ENCODE measurements at places on chromosomes 2 and 18.

DNA sequence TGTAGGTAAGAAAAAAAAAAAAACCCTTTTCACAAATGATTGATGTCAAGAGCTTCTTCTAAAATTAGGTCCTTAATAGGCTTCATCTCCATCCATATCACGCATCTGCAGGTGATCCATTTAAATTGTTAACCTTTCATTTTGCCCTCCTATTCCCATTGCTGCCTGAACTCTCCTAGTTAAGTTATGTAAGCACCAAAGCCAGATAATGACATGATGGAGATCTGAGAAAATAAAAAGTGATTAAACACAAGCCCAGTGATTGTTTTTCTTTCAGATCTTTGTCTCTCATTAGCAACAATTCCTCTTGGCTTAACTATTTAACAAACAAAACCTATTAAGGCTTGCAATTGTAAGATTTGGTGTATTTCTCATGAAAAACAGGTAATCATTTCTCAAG is 20.0 kb downstream of the LANCL1 start:
- no peak for DNase-seq

DNA sequence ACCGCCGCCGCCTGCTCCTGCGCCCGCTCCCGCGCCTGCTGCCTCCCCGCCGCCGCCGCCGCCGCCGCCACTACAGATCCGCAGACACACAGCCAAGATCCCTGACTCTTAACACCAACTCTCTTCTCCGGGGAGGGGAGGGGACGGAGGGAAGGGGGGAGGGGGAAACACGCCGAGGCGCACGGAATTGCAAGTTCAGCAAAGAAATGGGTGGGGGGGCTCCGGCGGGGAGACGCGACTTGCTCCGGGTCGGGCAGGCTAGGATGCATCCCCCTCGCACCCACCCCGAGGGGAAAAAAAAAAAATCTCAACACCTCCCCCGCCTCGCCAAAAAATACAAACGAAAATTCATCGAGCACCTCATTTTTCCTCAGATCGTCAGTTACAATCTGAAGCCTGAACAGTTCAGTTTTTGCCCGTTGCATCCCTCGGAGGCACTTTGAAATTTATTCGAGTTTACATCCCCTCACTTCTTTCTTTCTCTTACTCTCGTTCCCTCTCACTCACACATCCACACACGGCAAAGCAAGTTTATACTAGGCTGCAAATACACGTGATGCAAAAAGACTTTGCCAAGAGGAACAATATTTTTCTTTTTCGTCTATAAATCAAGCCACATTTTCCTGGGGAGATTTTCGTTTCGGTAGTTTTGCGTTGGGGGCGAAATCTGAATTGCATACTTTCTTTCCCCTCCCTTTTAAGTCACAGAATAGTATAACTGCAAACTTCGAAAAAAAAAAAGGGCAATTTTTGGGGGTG is at the start of gene TCF4:
Gene TCF4, minus strand, starts transcription at position 82 of the 759 bp plus-strand sequence. CDS start 1,076 bp downstream, outside the sequence.
- peak; percentile 11 for DNase-seq

GRCh38 chr2:227819398-227819697 is 5.7 kb downstream of the CCL20 start:
- no peak for DNase-seq

GRCh38 chr2:211408483-211408891 is 852.1 kb downstream of the CPS1 start:
- peak; percentile 81 for DNase-seq

DNA sequence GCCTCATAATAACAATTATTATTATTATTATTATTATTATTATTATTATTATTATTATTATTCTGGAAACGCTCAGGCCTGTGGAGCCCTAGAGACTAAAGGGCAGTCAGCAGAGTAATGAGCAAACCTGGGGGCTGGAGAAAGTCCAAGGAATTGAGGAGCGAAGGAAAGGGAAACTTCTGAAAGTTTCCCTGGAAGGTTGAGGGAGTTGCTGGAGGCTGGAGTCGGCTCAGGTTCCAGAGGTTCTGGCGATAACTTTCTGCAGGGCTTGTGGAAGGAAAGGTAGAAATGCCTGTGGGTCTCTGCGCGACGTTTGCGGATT is 9.2 kb downstream of the POU3F3 start:
- DNase-seq: no peak

DNA sequence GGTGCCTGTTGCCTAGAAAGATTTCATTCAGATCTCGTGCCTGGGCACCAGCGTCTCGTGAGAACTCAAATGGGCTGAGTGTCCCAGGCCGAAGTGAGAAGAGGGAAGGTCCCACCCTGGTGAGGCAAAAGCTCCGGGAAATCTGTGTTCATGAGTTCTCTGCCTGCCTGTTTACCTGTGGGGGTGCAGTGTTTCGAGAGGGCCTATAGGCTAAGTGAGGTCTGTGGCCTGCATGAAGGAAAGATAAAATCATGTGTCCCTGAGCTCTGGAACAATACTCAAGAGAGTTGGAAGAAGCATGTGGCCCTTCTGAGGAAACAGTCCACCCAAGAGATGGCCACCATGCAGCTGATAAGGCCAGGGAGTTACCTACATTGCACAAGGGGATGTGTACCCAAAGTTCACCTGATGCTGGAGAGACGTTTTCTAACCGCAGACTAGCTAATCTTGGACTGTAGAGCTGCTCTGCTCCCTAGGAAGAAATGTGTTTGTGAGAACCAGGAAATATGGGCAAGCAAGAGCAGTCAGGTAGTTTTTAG is 63.5 kb upstream of the ST3GAL5 start:
- no peak for DNase-seq

GRCh38 chr18:41646915-41647620 is 308.0 kb upstream of the PIK3C3 start:
- no peak for DNase-seq

DNA sequence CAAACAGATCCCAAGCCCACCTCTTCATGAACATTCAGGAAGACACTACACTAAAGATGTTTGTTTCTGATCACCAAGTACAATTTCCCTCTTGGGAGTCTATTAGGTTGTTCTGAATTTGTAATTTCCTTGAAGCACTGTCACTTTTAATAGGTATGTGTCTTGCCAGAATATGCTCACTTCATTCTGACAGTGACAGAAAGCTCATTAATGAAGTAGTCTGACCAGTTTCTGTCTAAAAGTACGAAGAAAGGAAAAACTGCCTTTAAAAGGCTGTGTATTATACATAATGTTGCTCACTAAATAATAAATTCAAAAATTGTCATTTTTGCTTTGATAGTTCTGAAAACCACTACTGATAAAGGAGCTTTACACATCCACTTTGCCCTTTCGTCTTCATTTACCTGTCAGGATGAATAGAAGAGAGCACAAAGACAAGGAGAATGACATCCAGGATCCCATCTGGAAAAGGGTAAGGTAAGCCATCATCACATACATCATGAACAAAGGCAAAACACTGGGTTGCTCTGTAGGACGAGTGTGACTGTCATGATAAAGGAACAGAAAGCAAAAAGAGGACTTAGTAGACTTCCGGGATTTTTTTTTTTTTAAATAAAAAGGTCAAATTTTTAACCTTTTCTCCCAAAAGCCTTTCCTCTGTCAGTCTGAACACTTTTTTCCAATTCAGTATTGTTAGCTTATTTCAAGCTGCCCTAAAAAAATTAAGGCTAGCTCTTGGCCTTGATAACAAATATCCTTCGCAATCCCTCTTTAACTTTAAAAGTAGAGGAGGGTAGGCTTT is 103.4 kb downstream of the METTL8 start:
- no peak for DNase-seq

DNA sequence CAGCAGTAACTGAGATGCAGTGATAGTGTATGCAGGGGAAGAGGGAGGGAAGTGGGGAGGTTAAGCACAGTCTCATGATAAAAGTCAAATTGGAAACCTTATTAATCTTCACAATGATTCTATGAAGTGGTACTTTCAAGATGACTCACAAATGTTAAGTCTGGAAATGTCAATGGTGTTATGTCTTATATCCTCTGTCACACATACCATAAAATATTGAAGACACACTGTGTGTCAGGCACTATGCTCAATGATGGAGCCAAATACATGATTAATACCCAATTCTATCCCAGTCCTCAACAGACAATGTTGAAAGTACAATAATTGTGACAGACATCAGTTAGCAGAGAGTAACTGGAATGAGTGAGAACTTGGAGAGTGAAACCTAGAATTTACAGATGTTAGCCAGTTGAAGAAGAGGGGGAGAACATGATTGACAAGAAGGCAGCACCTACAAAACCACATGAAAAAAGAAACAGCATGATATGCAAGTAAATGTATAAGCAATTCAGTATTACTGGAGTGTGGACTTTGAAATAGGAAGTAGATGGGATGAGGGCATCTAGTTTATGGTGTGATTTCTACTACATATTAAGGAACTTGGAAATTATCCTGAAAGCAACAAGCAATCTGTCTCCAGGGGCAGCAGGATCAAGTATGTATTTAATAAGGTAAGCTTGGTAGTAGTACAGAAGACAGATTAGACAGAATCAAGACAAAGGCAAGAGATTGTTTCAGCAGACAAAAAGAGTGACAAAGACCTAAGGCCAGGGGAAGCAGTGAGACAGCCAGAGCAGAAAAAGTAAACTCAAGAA is 107.6 kb downstream of the STRN start:
- DNase-seq: no peak

DNA sequence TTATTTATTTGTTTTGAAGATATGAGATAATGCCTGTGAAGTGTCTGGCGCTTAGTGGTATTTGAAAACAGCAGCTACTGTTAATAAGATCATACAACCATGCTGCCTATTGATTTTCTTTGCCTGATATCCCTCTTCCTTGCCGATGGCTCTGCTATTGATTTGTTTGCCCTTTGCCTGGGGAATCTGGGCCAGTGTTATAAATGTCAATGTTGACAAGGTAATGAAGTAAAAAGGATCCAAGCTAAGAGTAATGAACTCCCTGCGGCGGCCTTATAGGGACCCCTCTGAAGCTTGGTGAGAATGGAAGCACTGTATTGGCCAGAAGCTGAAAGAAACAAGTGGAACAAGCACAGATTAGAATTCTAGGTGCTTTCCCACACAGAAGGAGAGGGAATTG is 854.6 kb downstream of the CNTNAP5 start:
- DNase-seq: no peak

GRCh38 chr2:171128461-171128860 is 32.2 kb downstream of the TLK1 start:
- no peak for DNase-seq

- peak; percentile 98 for DNase-seq
Measured at GRCh38 chr2:43075054-43075593, 151.3 kb downstream of the ZFP36L2 start.

GRCh38 chr18:10771053-10771709 is 245.4 kb downstream of the NAPG start:
- DNase-seq: peak; percentile 32

DNA sequence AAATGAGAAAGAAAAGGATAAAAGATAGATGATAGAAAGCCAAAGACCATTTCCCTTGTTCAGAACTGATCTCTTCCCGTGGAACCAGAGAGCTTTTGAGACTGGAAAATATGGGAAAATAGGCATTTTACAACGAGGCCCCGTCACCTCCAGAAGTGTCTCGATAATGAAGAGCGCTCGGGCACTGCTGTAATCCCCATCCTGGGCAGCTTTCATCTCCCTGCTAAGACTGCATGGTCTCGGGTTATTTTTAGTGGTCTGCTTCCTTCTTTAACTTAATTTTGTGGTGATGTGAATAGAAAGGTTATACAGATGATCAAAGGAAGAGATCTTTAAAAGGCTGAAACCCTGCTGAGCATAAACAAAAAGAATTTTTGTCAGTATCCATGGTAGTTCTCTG is 176.6 kb downstream of the METTL4 start:
- DNase-seq: no peak

GRCh38 chr18:78683191-78684010 is 296.2 kb upstream of the SALL3 start:
- no peak for DNase-seq

GRCh38 chr2:69946351-69947324 is 14.8 kb downstream of the ASPRV1 start:
- DNase-seq: peak; percentile 88

DNA sequence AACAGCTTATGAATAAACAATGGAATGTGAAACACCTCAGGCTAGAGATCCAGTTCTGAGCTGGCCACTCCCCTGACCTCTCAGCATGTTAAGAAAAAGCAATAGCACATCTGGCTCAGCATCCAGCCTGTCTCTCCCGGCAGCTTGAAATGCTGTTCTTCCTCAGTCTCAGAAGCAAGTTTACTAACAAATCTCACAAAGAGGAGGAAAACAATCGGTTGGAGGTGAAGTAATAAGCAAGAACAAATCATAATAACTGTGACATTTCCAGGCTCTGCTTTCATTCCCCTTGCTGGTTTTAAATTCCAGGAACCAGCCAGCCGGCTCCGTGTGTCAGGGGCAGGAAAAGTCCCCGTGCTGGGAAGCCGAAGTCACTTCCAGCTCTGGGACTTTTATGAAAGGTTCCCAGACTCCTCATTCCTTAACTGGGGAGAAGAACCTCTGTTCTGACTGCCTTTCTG is 133.9 kb upstream of the ARL4C start:
- no peak for DNase-seq

DNA sequence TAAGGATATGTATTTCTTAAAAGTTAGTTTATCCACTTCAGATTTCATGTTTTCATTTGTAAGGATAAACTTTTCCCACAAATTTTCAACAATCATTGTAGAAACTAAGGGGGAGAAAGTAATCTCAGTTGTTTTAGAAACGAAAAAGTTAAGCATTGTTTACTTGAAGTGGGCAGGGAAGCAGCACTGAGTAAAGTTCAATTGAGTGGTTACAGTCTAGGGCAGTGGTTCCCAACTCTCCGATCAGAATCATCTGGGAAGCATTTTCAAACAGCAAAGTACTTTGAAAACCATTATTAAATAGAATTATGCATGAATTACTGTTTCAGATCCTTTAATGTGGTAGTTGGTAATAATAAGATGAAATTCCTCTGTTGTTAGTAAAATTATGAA is 12.5 kb downstream of the MRPL35 start:
- no peak for DNase-seq

DNA sequence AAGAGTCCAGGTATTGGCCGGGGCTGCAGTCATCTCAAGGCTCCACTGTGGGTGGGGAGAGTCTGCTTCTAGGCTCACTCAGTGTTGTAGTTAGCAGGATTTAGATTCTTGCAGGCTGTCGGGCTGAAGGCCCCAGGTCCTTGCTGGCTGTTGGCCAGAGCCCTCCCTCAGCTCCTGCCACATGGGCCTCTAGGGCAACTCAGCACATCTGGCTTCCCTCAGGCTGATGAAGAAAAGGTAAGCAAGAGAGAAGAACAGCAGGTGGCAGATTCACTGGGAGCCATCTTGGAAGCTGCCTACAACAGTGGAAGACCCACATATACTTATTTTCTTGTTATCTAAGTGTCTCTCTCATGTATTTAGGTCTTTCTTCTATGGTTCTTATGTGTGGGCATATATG is 4.3 kb downstream of the MRPS9 start:
- no peak for DNase-seq

DNA sequence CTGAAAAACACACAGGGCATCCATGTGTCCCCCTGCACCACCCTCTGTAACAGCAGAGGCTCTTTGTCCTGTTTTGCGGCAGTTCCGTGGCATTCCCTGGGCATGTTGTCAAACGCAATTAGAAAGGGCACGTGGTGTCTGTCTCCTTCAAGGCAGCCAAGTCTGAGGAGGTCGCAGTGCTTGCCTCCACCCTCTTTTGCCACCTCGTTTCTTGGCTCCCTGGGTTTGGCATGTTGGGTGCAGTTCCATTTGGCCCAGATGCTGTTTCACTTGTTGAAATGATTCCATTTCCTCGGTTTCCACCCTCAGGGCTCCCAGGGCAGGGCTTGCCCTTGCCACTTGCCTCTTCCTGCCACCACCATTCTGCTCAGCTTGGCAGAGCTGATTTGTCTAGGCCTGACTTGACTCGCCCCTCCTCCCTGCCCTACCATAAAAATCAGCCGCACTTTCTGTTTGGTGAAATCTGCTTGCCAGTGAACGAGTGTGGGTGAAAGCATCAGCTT is 12.4 kb downstream of the CCL20 start:
- no peak for DNase-seq
